ENCODE measurements at places on chromosomes 13 and 19. TPM values are rescaled to one million over a fixed set of nuclear protein-coding genes. Genes with fewer than 3 reads are reported as not detected.

DNA sequence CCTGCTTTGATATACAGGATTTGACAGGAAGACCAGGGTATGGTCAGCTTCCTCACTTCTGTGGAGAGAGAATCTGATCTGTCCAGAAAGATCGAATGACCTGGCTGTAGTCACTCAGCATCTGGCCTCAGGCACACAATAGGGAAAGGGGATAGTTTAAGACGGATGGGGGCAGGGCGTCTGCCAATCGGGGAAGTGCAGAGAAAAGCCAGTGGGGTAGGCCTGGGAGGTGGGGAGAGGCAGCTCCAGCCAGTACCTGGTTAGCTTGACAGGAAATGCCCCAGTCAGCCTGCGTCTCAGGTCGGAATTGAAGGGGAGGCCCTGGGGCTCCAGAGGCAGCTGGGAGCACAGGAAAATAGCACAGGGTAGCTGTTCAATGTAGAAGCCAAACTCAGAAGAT is 12.4 kb downstream of the ZNF444 start:
- peaks cover 14% of the 10 kb centered on the region for H3K4me1 ChIP-seq
- no peak for DNase-seq
- H3K27me3 ChIP-seq, result no peaks in the 10 kb centered on the region
- peak overlapping the region; percentile 29 for H3K27ac ChIP-seq

GRCh38 chr13:90047600-90047999 is 1299.9 kb upstream of the MIR17HG start:
- no peak for DNase-seq
- no peak overlapping the region for H3K27ac ChIP-seq
- no peaks in the 10 kb centered on the region for H3K4me1 ChIP-seq
- H3K4me3 ChIP-seq, result no peak overlapping the region
- H3K36me3 ChIP-seq, result no peaks in the 10 kb centered on the region

GRCh38 chr19:13841962-13842290 is 35.0 kb upstream of the NANOS3 start:
- DNase-seq, result no peak
- H3K4me3 ChIP-seq, result peak overlapping the region; percentile 91
- H3K27ac ChIP-seq, result peak overlapping the region; percentile 90
- H3K36me3 ChIP-seq, result peaks cover 7% of the 10 kb centered on the region
- H3K4me1 ChIP-seq, result peaks cover 76% of the 10 kb centered on the region
- H3K27me3 ChIP-seq, result no peaks in the 10 kb centered on the region

GRCh38 chr13:48715977-48716376 is 62.2 kb downstream of the CYSLTR2 start:
- peaks cover 6% of the 10 kb centered on the region for H3K27me3 ChIP-seq
- H3K4me1 ChIP-seq, result no peaks in the 10 kb centered on the region
- peaks cover 22% of the 10 kb centered on the region for H3K36me3 ChIP-seq
- H3K27ac ChIP-seq, result no peak overlapping the region
- H3K4me3 ChIP-seq, result no peak overlapping the region

Gene ASPDH
- total RNA-seq, result not detected

Gene PSG1
- total RNA-seq, result not detected

Gene ZNF723
- not detected for total RNA-seq

- no peak overlapping the region for H3K27ac ChIP-seq
- H3K36me3 ChIP-seq, result no peaks in the 10 kb centered on the region
- no peaks in the 10 kb centered on the region for H3K4me1 ChIP-seq
- no peaks in the 10 kb centered on the region for H3K27me3 ChIP-seq
- DNase-seq, result no peak
Observed at GRCh38 chr19:29421196-29421545, 104.6 kb upstream of the VSTM2B start.

DNA sequence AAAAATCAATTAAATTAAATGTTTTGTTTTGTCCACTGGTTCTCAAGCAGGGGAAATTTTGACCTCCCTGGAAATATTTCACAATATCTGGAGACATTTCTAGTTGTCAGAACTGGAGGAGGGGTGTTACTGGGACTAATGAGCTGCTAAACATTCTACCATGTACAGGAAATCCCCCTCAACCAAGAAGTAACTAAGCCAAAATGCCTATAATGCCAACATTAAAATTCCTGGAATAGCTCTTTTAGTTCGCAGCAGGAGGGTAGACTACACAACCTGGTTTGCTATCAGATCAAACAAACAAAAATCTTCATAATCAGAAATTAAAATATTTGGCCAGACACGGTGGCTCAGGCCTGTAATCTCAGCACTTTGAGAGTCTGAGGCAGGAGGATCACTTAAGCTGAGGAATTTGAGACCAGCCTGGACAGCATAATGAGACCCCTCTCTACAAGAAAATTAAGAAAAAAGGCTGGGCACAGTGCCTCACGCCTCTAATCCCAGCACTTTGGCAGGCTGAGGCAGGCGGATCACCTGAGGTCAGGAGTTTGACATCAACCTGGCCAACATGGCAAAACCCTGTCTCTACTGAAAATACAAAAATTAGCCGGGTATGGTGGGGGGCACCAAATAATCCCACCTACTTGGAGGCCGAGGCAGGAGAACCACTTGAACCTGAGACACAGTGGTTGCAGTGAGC is 13.7 kb upstream of the SMARCA4 start:
- no peak for DNase-seq
- no peaks in the 10 kb centered on the region for H3K36me3 ChIP-seq
- no peak overlapping the region for H3K4me3 ChIP-seq
- no peak overlapping the region for H3K27ac ChIP-seq
- H3K4me1 ChIP-seq, result peaks cover 6% of the 10 kb centered on the region
- H3K27me3 ChIP-seq, result no peaks in the 10 kb centered on the region

DNA sequence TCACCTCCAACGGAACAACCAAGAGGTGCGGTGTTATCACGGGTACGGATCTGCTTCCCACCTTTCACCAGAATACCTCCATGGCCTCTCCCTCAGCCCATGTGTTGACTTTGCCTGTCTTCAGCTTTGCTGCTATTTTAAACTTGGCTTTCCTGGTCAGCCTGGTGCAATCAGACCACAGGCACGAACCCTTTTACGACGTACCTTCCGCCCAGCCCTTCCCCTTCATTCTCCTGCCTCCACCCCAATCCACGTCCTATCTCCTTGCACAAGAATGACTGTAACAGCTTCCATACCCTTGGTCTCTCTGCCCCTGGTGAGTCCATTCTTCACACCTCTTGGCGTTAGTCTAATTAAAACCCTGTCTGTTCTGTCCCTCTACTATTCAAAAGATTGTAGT is 431.7 kb downstream of the EFNB2 start:
- no peaks in the 10 kb centered on the region for H3K36me3 ChIP-seq
- no peak overlapping the region for H3K27ac ChIP-seq
- H3K4me3 ChIP-seq, result no peak overlapping the region
- no peaks in the 10 kb centered on the region for H3K27me3 ChIP-seq
- DNase-seq, result no peak

Gene TICAM1
- 20.5 TPM for total RNA-seq

Gene BCAM
- 0.21 TPM for total RNA-seq

Gene SWSAP1
- 2.6 TPM for total RNA-seq

GRCh38 chr13:30410705-30411125 is 11.6 kb upstream of the UBE2L5 start:
- no peak overlapping the region for H3K4me3 ChIP-seq
- no peak for DNase-seq
- no peak overlapping the region for H3K27ac ChIP-seq
- peaks cover 19% of the 10 kb centered on the region for H3K4me1 ChIP-seq
- H3K27me3 ChIP-seq, result no peaks in the 10 kb centered on the region

DNA sequence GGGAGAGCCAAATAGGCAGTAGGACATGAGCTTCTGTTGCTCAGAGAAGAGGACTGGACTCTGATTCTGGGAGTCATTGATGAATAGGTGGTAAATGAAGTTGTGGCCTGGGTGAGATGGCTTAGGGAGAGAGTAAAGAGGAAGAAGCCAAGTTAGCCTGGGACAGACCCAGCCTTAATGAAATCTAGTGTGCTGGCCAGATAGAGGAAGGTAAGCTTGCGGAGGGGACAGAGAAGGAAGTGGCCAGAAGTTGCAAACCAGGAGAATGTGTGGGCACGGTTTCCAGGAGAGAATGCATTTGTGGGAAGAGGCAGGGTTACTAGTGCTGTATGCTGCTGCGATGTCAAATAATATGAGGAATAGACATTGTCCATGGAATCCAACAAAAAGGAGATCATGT is 83.3 kb upstream of the OLFM4 start:
- no peak overlapping the region for H3K27ac ChIP-seq
- H3K4me1 ChIP-seq, result no peaks in the 10 kb centered on the region
- DNase-seq, result no peak
- peaks cover 13% of the 10 kb centered on the region for H3K27me3 ChIP-seq

GRCh38 chr13:60448907-60449510 is 52.0 kb downstream of the TDRD3 start:
- no peak for DNase-seq
- no peak overlapping the region for H3K4me3 ChIP-seq
- H3K4me1 ChIP-seq, result no peaks in the 10 kb centered on the region
- H3K36me3 ChIP-seq, result no peaks in the 10 kb centered on the region
- H3K27me3 ChIP-seq, result no peaks in the 10 kb centered on the region

Gene PSG6
- total RNA-seq, result not detected

All from activated T-cell treated with anti-CD3 and anti-CD28 coated beads, Interleukin-2, amount 50 U/mL, for 72 hours (primary cell).